Stimulated activated CD4-positive, alpha-beta T cell treated with anti-CD3 and anti-CD28 coated beads, TNF-alpha, amount 100 ng/mL, for 1 hour (primary cell): ENCODE measurements at places on chromosomes 3 and 15.

- no peak for DNase-seq
These were observed 19.8 kb downstream of the CMTM7 start for GRCh38 chr3:32411442-32411841.

- no peak for DNase-seq
These were observed 412 bp upstream of the CTXN2 start for GRCh38 chr15:48190932-48191573.

DNA sequence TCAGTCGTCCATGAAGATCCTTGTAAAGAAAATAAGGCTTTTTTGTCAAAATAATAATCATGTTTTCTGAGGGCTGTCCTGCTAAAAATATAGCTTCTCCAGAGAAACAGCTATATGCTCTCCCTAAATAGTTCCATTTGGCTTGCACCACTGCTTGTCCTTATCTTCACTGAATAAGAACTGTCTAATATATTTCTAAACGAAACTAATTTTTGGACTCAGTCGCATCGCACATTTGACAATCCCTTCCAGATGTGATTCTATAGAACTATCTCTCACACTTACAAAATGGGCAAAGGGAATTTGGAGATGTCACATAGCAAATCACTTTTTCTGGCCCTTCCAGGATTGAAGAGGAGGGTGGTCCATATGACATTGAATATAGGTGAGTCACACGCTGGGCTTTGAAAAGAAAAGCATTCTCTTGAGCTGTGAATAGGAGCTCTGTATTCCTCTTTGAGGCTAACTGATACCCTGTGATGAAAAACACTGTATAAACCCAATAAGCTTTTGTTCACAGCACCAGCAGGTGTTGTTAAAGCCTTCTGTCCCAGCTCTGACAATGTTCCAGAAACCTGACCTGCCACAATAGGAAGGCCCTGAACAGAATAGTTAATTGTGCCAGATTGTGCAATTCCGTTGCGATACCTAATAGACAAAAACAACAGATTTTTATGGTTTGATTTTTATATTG lies 1144.2 kb downstream of the ROBO2 start:
- no peak for DNase-seq

GRCh38 chr3:29850641-29851040 lies 569.8 kb downstream of the RBMS3 start:
- DNase-seq = no peak

- DNase-seq = no peak
These were observed 3.0 kb upstream of the CSRNP1 start for GRCh38 chr3:39156421-39156820.

- no peak for DNase-seq
These were observed 458.1 kb upstream of the NR2F2 start for GRCh38 chr15:95872366-95872771.

DNA sequence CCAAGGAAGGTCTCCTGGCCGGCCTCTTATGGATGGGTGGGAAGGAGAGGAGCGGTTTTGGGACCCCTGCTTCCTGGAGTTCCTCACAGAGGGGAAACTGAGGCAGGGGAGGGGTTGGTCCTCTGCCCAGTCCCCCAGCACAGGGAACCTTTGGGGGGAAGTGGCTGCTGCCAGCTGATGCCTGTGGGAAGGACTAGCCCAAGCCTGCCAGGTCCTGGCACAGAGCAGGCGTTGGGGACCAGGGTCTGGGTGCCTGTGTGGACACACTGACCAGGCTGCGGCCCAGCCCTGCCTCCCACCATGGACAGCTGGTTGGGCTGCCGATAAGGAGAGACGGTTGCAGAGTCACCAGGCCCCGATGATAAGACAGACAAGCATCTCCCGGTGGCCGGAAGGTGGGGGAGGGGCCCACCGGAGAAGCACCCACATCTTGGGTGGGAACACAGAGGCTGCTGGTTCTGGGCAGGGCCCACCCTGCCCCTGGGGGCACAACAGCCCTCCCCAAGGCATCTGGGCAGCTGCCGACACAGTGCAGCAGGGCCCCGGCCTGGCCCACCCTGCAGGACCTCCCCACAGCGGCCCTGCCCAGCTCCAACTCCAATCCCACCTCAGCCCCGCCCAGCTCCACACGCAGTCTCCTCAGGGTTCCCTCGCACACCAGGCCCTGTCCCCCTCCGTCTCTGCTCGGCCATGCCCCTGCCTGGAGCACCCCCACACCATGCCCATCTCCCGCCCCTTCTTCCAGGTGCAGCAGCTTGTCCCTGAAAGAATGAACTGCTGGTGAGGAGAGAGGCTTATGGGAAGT lies 50.7 kb downstream of the DNAJB8 start:
- no peak for DNase-seq

GRCh38 chr3:157913741-157914150 lies 192.5 kb downstream of the SHOX2 start:
- DNase-seq = no peak

GRCh38 chr3:185914911-185915629 lies 22.7 kb downstream of the TRA2B start:
- DNase-seq = no peak

DNA sequence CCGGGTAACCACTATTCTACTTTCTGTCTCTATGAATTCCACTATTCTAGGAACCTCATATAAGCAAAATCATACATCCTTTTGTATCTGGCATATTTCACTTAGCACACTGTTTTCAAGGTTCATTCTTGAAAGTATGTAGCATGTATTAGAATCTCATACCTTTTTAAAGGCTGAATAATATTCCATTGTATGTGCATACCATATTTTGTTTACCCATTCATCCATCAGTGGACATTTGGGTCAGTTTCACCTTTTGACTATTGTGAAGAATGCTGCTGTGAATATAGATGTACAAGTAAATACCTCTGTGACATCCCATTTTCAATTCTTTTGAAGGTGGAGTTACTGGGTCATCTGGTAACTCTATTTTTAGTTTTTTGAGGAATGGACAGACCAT lies 36.6 kb upstream of the SEC22A start:
- DNase-seq = no peak

- no peak for DNase-seq
These were observed 584.4 kb downstream of the PDCD6IP start for GRCh38 chr3:34382859-34383258.

- no peak for DNase-seq
These were observed 112.9 kb downstream of the CORO2B start for GRCh38 chr15:68691705-68692104.

DNA sequence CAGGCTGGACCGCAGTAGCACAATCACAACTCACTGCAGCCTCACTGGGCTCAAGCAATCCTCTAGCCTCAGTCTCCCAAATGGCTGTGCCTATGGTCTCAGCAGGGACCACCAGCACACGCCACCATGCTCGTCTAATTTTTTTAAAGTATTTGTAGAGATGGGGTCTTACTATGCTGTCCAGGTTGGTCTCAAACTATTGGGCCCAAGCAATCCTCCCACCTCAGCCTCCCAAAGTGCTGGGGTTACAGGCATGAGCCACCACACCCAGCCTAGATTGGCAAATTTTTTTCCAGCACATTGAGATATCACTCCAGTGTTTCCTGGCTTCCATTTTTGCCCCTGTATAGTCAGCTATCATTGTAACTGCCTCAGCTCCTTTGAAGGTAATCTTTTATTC lies 18.3 kb downstream of the TBC1D5 start:
- DNase-seq = no peak

GRCh38 chr15:72202801-72203506 lies 5.4 kb upstream of the GRAMD2A start:
- DNase-seq = no peak

GRCh38 chr3:9098716-9099675 lies 135.7 kb upstream of the RAD18 start:
- DNase-seq = no peak

- DNase-seq = no peak
These were observed 52.4 kb downstream of the GASK1A start for GRCh38 chr3:43031485-43031884.

DNA sequence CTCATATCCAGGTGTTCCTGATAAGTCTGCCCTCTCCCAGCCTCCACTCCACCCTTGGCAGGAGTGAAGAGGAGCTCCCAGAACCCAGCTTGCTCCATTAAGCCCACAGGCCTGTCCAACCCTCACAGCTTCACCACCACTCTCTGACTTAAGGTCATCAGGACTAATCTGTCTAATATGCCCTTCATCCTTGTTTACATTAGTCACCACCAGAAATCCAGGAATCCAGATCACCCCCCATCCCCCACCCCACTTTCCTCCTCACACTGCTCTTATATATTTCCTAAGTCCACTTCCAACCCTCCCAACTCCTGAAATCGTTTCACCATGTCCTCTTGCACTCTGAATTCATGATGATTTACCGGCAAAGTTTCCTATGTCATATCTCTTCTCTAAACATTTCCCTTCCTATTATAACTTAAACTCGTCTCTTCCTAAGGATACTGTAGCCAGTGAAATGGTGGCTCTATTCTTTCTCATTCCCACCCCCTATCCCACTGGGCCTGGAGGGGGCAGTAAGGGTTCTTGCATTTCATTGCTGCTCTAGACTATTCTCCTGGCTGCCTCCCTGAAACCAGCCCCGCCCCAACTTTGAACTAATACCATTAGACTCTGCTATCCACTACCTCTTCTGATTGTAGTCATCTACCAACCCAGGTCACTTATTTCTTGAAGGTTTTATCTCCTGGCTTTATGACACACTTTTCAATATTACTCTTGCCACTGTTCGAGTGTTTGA lies 43.4 kb downstream of the PPP2R3A start:
- DNase-seq = no peak

DNA sequence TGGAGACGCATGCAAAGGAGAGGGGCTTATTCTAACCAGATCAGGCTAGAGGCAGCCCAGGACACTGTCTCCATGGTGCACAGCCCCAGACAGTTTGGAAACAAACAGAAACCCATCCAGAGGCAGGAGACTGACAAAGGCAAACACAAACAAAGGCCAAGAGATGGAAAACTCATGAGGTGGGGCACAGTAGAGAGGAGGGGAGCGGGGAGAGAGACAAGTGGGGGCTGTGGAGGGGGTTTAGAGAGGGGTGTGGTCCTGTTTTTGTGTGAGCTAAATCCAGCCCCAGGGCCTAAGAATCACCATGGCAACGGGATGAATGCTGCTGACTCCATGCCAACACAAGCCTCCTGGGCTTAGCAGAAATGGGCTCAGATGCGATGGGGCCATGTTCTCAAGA lies 32.3 kb downstream of the PARP16 start:
- DNase-seq = no peak

DNA sequence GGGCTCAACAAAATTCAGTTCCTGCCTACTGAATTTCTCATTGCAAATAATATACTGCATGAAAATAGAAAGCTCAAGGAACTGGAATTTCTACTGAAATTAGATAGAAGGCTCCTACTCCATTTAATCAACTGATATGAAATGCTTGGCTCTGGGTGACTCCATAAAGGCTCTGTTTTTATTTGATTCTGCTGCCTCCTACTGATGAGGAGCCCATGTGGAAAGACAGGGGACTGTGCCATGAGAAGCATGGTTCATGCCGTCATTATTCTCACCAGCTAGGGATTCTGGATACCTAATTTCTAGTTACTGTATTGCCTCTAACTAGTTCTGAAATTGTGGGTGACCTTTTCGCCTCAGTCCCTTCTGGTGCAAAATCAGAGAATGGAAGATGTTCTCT lies 366.2 kb upstream of the DPH6 start:
- no peak for DNase-seq

DNA sequence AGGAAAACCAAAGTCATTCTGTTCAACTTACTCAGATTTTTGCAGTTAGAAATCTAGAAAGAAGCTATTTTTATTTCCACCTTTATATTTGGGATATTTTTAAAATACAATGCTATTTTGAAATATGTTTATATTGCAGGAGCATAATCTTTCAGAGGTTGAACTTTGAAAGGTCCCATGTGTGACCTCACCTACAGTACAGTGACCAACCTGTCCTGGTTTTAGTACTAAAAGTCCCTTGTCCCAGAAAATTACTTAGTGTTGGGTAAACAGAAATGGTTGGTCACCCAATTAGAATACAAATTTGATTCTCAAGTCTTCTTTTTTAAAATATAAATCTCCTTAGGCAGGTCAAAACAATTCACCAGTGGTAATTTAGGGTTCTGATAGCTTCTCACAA lies 141.6 kb upstream of the FRMD4B start:
- DNase-seq = no peak

- no peak for DNase-seq
These were observed 1.6 kb upstream of the MEIS2 start for GRCh38 chr15:37101980-37102304.

- DNase-seq = no peak
These were observed 4.3 kb downstream of the PFKFB4 start for GRCh38 chr3:48552111-48552951.

DNA sequence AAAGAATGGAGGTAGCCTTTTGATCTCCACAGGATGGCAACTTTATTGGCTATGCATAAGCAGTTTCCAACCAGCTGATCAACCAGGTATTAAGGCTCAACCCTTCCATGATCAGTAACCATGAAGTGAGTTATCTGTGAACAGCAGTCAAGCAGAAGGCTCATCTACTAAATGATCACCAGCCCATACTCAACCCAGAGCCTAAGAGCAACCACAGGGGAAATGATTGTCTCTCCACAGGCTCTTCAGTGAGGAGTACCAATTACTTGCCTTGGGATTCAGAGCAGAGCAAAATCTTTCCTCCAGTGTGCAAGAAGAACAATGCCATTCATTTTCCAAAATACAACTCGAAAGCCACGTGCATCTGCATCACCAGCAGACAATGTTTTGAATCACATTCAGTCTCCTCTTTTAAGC lies 754.8 kb downstream of the ROBO1 start:
- DNase-seq = no peak

GRCh38 chr3:106457281-106458180 lies 588.7 kb upstream of the CBLB start:
- DNase-seq = no peak

DNA sequence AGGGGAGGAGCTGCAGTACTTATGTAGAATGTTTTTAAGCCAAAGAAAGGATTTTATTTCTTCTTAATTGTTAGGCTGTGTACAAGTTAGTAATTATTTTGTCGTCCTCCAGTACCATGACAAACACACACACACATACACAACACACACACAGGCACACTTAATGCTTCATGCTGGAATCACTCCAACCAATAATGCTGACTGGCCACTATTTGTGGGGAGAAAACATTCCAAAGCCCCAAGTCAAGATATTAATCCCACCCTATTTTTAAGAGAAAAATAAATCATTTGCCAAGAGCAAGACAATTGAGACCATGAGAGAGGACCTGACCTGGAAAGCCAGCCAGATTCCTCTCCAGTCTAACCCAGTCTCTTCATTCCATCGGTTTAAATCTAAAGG lies 51.8 kb upstream of the TMCO5A start:
- DNase-seq = no peak

DNA sequence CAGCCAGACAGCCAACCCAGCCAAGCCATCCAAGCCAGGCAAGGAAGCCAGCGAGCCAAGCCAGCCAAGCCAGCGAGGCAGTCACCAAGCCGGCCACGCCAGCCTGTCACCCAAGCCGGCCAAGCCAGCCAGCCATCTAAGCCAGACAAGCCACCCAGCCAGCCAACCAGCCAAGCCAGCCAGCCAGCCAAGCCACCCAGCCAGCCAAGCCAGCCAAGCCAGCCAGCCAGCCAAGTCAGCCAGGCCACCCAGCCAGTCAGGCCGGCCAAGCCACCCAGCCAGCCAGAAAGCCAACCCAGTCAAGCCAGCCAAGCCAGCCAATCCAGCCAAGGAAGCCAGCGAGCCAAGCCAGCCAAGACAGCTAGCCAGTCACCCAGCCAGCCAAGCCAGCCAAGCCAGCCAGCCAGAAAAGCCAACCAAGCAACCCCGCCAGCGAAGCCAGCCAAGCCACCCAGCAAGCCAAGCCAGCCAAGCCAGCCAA lies 201.2 kb downstream of the GOLGA6L6 start:
- DNase-seq = no peak
